ENCODE measurements at places on chromosomes 13 and 19.

DNA sequence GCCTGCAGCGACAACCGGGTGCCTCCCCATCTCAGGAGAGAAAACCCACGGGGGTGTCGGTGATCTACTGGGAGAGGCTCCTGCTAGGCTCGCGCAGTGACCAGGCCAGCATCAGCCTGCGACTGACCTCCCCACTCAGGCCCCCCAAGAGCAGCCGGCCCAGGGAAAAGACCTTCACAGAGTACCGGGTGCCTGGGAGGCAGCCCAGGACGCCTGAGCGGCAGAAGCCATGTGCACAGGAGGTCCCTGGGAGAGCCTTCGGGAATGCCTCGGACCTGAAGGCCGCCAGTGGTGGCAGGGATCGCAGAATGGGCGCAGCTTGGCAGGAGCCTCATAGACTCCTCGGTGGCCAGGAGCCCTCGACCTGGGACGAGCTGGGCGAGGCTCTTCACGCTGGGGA lies 3.9 kb downstream of the ZNF324B start:
- DNase-seq: no peak

- DNase-seq: no peak
These were observed 4.7 kb upstream of the CD79A start for GRCh38 chr19:41872384-41872774.

- no peak for DNase-seq
These were observed 14.9 kb upstream of the IGLON5 start for GRCh38 chr19:51296336-51297093.

DNA sequence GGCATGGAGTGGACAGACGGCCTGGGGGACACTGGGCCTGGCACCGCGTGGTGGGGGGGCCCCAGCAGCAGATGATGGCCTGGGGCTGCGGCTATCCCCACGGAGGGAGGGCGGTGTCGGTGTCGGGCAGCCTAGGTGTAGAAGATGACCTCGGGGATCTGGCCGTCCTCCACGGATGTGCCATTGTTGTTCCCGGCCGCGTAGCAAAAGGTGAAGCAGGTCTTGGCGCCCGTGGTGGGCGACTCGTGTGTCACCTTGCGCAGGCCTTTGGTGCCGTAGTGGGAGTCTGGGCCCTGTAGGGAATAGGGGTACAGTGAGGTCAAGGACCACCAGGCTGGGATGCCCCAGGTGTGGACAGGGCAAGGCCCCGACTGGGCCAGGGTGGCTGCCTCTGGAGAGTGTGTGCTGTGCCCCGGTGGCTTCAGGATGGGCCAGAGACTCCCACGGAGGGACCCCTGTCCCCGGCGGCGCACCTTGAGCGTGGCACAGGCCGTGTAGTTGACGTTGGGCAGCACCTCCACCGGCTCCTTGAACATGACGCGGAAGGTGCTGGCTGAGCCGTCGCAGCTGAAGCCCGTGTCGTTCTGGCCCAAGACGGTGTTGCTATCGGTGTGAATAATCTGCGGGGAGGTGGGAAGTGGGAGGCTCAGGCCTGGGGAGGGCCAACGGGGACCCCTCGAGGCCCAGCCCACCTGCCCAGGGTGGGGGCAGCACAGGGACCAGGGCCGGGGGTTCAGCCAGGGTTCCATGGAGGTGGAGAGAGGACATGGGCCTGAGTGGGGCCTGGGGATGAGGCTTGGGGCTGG lies 29.0 kb downstream of the BTBD2 start:
- DNase-seq: no peak

- no peak for DNase-seq
These were observed 798.2 kb downstream of the UQCRFS1 start for GRCh38 chr19:28414748-28415147.

GRCh38 chr19:11534948-11535347 lies 3.7 kb upstream of the CNN1 start:
- DNase-seq: no peak

DNA sequence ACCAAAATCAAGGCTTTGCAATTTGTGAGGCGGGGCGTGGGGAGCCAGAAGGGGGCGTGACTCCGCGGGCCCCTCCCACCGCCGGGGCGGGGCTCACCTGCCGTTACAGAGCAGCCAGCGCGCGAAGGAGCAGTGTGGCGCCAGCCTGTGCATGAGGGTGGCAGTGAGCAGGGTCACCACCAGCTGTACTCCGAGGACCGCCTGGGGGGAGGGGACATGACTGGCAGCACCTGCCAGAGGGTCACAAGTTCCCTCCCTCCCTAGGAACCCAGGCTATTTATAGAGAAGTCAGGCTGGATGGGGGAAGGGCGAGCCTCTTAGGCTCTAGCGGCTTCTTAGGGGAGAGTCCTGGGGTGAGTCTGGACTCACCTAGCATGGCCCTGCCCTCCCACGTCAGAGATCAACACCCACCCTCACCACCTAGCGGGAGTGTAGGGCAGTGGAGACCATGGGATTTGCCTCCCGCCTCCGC lies 3.6 kb downstream of the TMEM161A start:
- DNase-seq: no peak

DNA sequence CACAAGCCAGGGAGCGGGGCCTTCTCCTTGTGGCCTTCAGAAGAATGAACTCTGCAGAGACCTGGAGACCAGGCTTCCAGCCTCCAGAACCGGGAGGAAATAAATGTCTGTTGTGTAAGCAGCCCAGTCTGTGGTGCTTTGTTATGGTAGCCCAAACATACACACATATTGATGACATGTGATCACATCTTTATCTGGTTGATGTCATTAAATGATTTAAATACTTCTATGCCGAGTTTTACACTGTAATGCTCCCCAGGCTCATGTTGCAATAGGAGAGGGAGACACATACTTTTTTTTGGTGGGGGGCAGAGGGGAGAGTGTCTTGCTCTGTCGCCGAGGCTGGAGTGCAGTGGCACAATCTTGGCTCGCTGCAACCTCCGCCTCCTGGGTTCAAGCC lies 188.0 kb upstream of the IRS2 start:
- no peak for DNase-seq

DNA sequence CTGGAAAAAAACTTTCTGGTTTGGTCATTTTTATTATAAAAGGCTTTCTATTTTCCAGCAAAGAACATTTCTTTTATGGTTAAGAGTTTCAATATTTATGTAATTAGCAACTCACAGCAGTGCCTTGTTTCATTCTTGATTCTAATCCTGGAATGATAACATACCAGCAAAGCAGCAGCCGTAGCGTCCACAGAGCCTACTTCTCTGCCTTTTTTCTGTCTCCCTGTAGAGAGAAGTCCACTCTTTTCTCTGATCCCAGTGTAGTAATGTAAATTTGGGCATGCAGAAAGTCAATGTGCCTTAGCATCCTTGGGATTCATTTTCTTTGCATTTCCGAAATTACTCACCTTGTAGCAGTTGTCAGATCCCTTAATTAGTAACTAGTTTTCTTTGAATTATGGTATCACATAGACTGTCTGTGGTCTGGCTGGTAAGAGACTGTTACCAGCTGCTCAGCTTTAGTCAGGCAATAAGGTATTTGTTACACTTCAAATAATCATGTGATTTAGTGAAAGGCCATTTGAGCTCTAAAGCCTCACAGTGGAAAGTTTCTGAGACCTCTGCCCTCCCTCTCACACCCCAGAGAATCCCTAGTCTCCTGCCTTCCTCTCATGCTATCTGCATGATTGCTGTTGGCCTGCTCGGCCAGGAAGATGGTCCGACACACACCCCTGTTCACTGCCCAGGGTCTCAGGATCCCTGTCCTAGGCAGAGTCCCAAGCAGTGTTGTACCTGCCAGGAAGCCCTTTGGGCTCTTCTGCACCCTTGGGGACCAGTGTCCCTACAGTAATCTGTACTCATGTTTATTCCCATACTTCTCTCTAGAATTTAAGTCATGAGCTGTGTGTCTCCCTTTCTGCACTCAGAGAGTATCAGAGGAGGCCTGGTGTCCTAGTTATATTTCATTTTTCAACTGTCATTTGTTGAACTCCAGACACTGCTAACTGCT lies 86.3 kb downstream of the LRCH1 start:
- DNase-seq: no peak

DNA sequence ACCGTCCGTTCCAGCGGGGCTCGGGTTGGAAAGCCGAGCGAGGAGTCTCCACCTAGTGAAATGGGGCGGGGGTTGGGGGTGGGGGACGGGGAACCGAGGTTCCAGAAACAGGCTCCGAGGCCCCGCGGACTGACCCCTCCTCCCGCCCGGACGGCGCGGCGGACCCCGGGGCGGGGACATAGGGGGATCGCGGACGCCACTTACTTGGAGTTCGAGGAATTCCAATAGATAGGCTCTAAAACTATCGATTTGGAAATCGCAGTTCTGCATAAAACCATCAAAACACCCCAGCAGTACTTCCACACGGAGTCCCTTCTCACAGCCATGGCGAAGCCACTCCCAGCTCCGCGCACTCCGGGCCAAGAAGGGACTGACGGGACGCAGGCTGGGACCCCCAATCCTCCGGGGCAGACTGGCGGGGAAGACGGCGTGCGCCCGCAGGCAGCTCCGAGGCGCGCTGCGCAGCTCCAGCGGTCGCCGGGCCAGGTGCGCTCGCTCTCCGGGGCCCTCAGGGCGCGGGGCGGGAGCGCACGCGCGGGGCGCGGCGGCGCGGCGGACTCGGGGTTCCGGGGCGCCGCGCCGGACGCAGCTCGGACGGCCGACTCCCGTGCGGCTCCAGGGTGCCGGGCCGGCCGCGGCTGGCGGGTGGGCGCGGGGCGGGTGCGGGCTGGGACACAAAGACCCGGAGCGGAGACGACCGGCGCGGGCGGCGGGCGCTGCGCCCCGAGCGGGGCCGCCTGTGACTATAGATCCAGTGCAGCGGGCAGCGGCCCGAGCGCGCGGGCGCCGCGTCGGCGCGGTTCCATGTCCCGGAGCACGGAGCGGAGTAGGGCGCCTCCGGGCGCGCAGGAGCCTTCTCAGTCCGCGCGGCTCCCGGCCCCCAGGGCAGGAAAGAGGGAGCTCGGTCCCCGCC lies 567 bp downstream of the EFNB2 start:
- peak; percentile 28 for DNase-seq
